Inflammatory macrophage treated with lipopolysaccharide for 1 hour (primary cell): ENCODE measurements at places on chromosomes 4 and X.

- DNase-seq: no peak
Measured at GRCh38 chrX:44937606-44938005, 64.6 kb downstream of the KDM6A start.

DNA sequence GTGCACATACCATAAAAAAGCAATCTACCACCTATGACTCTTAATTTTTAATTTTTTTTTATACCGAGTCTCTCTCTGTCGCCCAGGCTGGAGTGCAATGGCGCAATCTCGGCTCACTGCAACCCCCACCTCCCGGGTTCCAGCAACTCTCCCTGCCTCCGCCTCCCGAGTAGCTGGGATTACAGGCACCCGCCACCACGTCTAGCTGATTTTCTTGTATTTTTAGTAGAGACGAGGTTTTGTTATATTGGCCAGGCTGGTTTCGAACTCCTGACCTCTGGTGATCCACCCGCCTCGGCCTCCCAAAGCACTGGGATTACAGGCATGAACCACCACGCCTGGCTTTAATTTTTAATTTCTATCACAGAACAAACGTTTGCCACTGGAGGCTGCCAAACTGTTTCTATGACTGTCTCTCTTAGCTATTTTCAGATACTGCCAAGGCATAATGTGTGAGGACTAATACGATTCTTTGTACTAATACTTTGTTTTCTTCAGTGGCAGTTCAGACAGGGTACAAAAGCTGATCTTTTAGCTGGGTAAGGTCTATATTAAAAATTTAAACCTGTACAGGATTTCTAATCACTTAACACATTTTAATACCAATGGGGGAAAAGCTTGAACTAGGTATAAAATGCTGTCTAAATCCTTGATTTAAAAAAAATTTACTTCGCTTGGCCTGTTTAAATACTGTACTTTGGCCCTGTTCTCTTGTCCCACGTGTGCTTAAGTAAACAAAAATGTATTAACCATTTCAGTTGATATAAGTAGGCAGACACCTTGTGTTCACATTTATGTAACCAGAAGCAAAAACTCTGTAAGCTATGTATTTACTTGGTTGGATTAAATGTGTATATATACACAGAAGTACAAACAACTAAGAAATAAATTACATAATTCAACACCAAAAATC lies 2.3 kb downstream of the PGRMC2 start:
- DNase-seq: no peak

- DNase-seq: no peak
Measured at GRCh38 chr4:36304138-36304681, 22.8 kb downstream of the DTHD1 start.

GRCh38 chr4:38669208-38669607 lies 5.2 kb downstream of the KLF3 start:
- no peak for DNase-seq

DNA sequence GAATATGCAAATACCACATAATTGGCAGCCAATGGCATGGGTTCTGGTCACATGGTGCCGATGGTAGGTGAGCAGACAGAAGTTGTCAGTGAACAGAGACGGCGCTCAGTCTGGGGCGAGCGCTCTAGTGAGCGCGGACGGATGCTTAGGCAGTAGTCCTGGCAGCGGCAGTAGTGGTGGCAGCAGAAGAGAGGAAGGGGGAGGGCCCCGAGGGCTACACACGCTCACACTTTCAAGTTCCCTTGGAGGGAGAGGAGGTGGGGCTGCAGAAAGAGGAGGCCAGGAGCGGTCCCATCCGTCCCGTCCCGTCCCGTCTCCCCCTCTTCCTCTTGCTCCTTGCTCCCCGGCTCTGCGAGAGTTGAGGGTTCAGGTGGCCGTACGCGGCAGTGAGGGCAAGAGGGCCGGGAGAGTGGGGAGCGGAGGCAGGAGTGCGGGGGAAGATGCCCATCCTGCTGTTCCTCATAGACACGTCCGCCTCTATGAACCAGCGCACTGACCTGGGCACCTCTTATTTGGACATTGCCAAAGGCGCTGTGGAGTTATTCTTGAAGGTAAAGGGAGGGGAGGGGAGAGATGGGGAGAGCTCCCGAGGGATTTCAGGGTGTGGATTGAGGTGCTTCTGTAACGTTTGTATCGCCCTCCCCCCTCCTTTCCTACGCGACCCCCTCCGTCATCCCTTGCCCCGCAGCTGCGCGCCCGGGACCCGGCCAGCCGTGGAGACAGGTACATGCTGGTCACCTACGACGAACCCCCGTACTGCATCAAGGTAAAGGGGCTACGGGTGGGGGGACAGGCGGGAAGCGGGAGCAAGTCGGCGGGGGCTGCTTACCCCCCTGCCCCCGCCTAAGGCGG lies at the start of gene INTS6L:
INTS6L (plus strand) TSS at position 108 of the 852 bp plus-strand sequence; CDS start at position 441, 333 bp downstream.
- peak; percentile 83 for DNase-seq

GRCh38 chr4:8502836-8503585 lies 62.4 kb downstream of the TRMT44 start:
- DNase-seq: no peak

DNA sequence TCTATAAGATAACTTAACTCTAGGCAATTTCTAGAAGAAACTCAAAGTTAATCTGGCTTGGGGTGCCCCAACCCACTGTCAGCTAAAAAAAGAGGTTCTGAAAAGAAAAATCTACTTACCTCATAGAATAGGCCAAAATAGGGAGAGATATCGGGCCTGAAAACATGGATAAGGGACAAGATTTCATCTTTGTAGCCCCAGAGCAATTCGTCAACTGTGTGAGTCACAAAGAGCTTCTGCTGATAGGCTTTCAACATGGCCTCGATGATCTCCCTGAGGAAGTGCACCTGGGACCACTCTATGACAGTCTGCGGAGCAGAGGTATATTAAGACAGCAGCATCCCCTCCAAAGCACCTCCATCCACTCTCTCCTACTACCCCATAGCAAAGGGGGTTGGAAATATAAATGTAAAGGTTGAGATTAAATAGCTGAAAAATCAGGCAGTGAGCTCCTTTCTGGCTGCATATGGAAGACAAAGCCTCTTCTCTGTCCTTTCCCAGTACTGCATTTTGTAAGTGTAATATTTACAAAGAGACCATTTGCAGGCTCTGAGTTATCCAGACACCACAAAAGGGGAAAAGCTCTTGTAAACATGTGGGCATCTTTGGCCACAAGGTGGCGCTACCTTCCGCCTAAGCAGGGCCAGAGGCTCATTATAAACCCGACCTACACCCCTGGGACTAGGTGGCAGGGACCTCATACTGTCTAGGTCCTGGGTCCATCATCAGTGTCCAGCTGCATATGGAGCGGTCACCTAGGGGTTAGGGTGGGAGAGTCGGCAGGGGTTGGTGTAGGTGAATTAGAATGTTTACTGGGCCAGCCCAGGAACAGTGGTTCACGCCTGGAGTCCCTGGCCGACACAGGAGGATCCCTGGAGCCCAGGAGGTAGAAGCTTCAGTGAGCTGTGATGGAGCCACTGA lies 31.5 kb upstream of the NUP54 start:
- peak; percentile 67 for DNase-seq

DNA sequence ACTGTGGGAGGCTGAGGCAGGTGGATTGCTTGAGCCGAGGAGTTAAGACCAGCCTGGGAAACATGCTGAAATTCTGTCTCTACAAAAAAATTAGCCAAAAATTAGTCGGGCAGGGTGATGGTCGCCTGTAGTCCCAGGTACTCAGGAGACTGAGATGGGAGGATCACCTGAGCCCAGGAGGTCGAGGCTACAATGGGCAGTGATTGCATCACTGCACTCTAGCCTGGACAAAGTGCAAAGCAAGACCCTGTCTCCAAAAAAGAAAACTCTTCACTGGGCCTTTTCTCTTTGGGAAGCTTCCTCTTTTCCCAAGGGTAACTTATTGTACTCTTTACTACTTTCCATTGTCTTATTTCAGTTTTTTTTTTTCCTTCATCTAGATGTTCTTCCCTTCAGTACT lies 88.9 kb downstream of the UBE2K start:
- DNase-seq: no peak

DNA sequence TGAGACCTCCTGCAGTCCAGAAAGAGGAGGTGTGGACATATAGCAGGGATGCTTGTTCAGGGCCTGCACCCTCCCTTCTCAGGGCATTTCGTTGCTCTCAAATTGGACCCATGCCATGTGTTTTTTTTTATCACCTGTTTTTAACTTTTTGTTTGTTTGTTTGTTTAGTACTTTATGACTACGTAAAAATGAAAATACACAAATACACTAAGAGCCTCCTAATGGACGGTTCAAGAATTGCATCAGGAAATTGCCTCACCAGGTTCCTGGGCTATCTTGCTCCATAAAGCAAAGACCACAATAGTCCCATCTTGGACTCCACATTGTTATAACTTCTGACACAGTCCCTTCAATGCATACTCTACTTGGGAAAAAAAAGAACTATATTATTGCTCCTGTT lies 1685.9 kb upstream of the TENM3 start:
- peak; percentile 3 for DNase-seq

- DNase-seq: no peak
Measured at GRCh38 chr4:21507439-21507838, 441.1 kb downstream of the KCNIP4 start.

DNA sequence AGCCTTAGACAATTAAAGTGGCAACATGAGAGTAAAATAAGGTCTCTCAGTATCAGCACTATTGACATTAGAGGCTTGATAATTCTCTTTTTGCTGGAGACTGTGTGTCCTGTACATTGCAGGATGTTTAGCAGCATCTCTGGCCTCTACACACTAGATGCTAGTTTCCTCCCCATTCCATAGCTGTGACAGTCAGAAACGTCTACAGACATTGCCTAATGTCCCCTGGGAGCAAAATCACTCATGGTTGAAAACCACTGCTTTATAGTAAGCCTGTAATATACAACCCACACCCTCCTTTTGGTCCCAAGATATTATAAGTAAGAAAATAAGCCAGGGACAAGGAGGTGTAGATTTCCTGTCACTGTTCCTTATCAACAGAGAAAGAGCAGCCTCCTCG lies 166.0 kb downstream of the FRMPD4 start:
- DNase-seq: no peak

DNA sequence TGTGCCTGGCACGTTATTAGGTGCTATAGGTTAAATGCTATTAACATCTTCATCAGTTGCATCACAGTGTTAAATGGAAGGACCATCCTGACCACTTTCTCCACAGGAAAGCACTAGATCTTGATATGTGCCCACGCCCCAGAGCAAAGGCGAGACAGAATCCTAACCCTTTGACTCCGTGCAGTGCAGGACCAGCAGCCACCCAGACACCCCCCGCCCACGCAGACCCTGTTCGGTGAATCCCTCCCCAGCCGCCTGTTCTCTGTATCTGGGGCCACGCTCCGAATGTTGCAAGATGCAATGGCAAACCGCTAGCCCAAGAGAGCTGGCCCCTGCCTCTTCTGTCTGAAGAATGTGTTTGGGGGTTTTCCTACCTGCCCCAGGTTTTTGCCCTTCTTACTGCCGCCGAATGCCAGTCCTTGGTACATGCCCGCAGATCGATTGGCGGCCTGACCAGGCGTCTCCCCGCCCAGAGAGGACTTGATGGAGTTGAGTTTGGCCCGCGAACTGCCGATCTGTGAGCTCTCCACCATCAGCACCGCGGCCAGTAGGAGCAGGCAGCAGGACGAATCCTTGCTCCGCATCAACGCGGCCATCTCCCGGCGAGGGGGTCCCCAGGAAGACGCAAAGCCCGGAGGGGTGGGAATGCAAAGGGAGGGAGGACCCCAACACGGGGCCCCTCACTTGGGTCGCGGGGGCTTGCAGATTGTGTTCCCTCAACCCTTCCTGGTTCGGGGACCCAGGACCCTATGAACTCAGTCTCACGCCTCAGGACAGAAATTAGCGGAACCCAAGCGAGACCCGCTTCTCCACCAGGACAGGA lies 906 bp downstream of the DKK2 start:
- no peak for DNase-seq

- DNase-seq: no peak
Measured at GRCh38 chrX:130443875-130444274, 42.1 kb downstream of the RBMX2 start.

GRCh38 chr4:34422472-34423175 lies 1821.7 kb downstream of the ARAP2 start:
- no peak for DNase-seq

DNA sequence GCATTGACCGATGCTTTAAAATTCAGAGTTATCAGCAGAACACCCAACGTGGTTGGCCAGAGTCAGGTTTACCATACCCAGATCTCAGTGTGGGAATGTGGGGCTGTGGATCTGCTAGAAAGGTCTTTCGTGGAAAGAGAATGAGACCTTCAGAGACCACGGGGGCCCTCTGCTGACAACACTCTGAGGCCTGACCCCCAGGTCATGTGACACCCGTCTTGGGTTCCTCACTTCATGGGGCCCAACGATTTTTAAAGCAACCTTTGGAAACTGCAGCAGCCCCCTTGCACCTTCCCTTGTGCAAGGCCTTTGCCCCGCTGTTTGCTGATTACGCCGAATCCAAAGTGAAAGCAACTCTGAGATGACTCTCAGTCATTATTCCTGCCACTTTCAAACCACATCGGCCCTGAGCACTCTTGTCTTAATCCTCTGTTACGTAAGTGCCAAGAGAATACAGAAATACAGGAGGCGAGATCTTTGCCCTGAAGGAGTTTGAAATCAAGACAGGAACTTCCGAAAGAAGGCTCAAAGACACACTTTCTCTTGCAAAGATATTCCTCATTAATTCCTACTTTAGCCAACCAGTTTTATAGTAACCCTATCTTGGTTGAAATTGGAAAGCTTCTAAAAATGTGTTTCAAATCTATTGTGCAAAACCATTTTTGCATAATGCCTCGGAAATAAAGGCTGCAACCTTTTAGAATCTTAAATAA lies 88.3 kb downstream of the EVC2 start:
- no peak for DNase-seq

- DNase-seq: no peak
Measured at GRCh38 chr4:146051223-146051622, 112.6 kb upstream of the ZNF827 start.

- no peak for DNase-seq
Measured at GRCh38 chr4:95531141-95531540, 17.6 kb downstream of the UNC5C start.

DNA sequence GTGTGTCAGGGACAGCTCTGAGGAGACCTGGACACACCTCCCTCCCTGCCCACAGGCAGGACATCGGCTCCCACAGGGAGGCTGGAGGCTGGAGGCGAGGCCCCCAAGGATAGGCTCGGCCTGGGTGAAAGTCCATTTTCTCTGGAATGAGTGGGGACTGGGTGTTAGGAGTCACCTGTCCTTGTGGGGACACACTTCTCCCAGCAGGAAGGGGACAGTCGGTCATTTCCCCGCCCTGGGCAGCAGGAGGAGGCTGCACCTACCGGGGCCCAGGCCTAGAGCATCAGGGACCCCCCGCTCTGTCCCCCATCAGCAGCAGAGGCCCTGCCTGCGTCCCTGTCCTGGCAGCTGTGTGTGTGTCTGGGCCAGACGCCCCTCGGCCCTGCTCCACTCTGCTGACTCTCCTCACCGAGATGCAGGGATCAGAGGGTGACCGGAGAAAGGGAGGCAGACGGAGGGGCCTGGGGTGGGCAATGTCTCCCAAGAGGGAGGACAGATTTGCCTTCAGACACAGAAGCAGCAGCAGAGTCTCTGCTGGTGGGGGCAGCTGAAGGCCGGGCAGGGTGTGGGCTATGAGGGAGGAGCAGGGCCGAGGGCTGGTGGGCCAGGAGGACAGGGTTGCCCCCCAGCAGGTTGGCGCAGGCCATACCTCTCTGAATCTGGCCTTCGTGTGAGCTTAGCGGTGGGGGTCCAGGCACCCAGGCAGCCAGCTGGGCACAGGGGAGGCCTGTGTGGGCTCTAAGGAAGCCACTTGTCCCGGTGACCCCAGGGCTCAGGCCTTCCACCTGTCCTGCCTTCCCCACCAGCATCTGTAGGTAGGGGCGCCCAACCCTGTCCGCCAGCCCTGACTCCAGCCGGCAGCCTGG lies 125.7 kb upstream of the NKX1-1 start:
- no peak for DNase-seq
